ENCODE measurements at places on chromosomes 3 and 15. TPM values are rescaled to one million over a fixed set of nuclear protein-coding genes. Genes with fewer than 3 reads are reported as not detected.
A peak's percentile ranks its signal among the peaks of the same experiment; 100 is the strongest.

Gene CASR
- total RNA-seq = not detected

Gene LRRC28
- total RNA-seq = 16.7 TPM

Gene SHF
- total RNA-seq = 16.1 TPM

Gene MGLL
- total RNA-seq = 3.6 TPM

Gene BLM
- total RNA-seq = 64.1 TPM

Gene MYRIP
- not detected for total RNA-seq

Gene CCR9
- total RNA-seq = not detected

- no peaks in the 10 kb centered on the region for H3K36me3 ChIP-seq
- H3K27me3 ChIP-seq = peaks cover 37% of the 10 kb centered on the region
- peak overlapping the region; percentile 61 for H3K4me3 ChIP-seq
- no peak for DNase-seq
- H3K4me1 ChIP-seq = peaks cover 3% of the 10 kb centered on the region
Measured at GRCh38 chr15:67862750-67863441, 23.1 kb upstream of the RNU6-1 start.

- H3K36me3 ChIP-seq = no peaks in the 10 kb centered on the region
- peaks cover 4% of the 10 kb centered on the region for H3K4me1 ChIP-seq
- H3K27ac ChIP-seq = no peak overlapping the region
- peaks cover 49% of the 10 kb centered on the region for H3K27me3 ChIP-seq
- peak; percentile 44 for DNase-seq
Measured at GRCh38 chr3:159982442-159982974, 6.1 kb upstream of the IL12A start.

GRCh38 chr3:45646051-45646585, 43.1 kb upstream of the SACM1L start:
- DNase-seq = no peak
- no peak overlapping the region for H3K4me3 ChIP-seq
- peaks cover 18% of the 10 kb centered on the region for H3K4me1 ChIP-seq
- H3K27ac ChIP-seq = peak overlapping the region; percentile 55
- no peaks in the 10 kb centered on the region for H3K27me3 ChIP-seq

DNA sequence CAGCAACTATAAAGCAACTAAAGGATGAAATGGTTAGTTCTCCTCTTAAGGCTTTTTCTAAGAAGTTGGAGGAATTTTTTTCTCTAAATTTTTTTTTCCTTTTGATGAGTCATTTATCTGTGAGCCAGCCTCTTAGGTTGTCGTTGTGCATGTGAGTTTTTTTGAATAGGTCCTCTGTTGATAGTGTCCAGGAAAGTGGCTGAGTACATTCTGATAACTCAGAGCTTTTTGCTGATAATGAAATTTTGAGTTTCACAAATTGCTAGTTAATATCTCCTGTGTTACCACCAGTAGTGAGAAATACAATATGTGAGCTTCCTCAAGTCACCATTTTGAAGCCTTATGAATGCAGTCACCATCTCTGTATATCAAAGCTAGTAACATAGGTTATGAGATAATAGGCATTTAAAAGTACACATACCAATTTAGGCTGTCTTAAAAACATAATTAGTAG, 7.1 kb upstream of the LXN start:
- peaks cover 24% of the 10 kb centered on the region for H3K36me3 ChIP-seq
- H3K4me1 ChIP-seq = no peaks in the 10 kb centered on the region
- no peak overlapping the region for H3K27ac ChIP-seq
- H3K4me3 ChIP-seq = no peak overlapping the region

- no peak for DNase-seq
- peaks cover 10% of the 10 kb centered on the region for H3K27me3 ChIP-seq
- H3K27ac ChIP-seq = no peak overlapping the region
- H3K36me3 ChIP-seq = no peaks in the 10 kb centered on the region
- H3K4me1 ChIP-seq = no peaks in the 10 kb centered on the region
Measured at GRCh38 chr3:116444819-116445310, 422 bp downstream of the LSAMP start.

GRCh38 chr3:183541738-183542137, 13.8 kb downstream of the KLHL6 start:
- no peaks in the 10 kb centered on the region for H3K27me3 ChIP-seq
- H3K27ac ChIP-seq = peak overlapping the region; percentile 56
- H3K36me3 ChIP-seq = peaks cover 42% of the 10 kb centered on the region
- peak overlapping the region; percentile 55 for H3K4me3 ChIP-seq
- DNase-seq = peak; percentile 76

GRCh38 chr3:60935709-60936108, 315.5 kb downstream of the FHIT start:
- H3K27ac ChIP-seq = no peak overlapping the region
- no peaks in the 10 kb centered on the region for H3K27me3 ChIP-seq
- peaks cover 4% of the 10 kb centered on the region for H3K4me1 ChIP-seq
- no peak overlapping the region for H3K4me3 ChIP-seq

- no peak overlapping the region for H3K27ac ChIP-seq
- H3K36me3 ChIP-seq = no peaks in the 10 kb centered on the region
- DNase-seq = no peak
- H3K4me1 ChIP-seq = no peaks in the 10 kb centered on the region
- peaks cover 25% of the 10 kb centered on the region for H3K27me3 ChIP-seq
Measured at GRCh38 chr3:182766099-182766498, 27.2 kb upstream of the ATP11B start.

DNA sequence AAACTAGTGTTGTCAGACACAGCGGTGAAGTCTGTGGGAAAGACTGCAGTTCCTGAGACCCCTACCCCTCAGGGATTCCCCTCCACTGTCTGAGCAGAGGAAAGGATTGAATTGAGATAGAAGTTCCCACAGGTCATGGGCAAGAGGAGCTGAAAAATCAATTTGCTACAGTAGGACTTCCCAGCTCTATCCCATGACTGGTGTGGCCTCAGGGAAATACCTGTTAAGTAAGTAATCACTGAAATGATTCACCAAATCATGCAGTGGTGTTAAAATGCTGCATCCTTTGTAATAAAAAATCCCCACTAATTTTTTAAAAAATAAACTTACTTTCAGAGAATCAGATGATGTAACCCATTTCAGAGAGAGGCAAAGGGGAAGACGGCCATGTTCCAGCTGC, 45.0 kb upstream of the SPRED1 start:
- H3K36me3 ChIP-seq = no peaks in the 10 kb centered on the region
- DNase-seq = no peak
- no peak overlapping the region for H3K4me3 ChIP-seq
- H3K27me3 ChIP-seq = peaks cover 20% of the 10 kb centered on the region
- H3K4me1 ChIP-seq = no peaks in the 10 kb centered on the region
- no peak overlapping the region for H3K27ac ChIP-seq

DNA sequence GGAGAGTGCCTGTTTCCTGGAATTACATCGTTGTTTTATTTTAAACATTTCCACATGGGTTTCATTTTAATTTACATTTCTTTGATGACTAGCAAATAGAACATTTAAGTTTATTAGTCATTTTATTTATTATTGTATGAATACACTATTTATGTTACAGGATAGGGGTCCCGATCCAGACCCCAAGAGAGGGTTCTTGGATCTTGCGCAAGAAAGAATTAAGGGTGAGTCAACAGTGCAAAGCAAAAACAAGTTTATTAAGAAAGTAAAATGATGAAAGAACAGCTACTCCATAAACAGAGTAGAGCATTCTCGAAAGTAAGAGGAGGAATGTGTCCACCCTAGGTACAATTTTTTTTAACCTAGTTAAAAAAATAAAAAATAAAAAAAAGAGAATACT, 539.5 kb downstream of the NAALADL2 start:
- H3K27me3 ChIP-seq = no peaks in the 10 kb centered on the region
- no peak for DNase-seq
- H3K27ac ChIP-seq = no peak overlapping the region
- H3K4me3 ChIP-seq = no peak overlapping the region
- H3K36me3 ChIP-seq = no peaks in the 10 kb centered on the region

DNA sequence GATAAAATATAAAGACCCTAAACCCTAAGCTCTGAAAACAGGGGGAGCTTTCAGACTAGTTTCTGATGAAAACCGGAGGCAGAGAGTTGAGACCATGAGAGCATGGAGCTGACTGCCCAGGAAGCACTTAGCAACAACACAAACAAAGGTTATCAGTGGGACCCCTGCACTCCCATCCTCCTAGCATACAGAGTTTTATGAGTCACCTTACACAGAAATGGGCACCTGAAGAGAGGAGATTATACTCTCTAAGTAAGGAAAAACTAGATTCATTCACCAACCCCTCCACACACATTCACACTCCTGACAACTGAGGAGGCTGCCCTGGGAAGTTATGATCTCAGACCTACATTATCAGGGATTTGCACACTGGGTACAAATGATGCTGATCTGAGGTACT, 261.7 kb downstream of the ULK4 start:
- no peaks in the 10 kb centered on the region for H3K36me3 ChIP-seq
- no peak overlapping the region for H3K27ac ChIP-seq
- H3K27me3 ChIP-seq = no peaks in the 10 kb centered on the region
- DNase-seq = no peak

- H3K4me3 ChIP-seq = no peak overlapping the region
- H3K27ac ChIP-seq = no peak overlapping the region
- H3K4me1 ChIP-seq = no peaks in the 10 kb centered on the region
- H3K27me3 ChIP-seq = no peaks in the 10 kb centered on the region
- DNase-seq = no peak
Measured at GRCh38 chr3:5731100-5731499, 543.6 kb downstream of the EDEM1 start.

- no peaks in the 10 kb centered on the region for H3K36me3 ChIP-seq
- H3K4me3 ChIP-seq = no peak overlapping the region
- no peak overlapping the region for H3K27ac ChIP-seq
- H3K4me1 ChIP-seq = no peaks in the 10 kb centered on the region
- no peak for DNase-seq
Measured at GRCh38 chr3:164612751-164613150, 465.5 kb downstream of the SI start.

DNA sequence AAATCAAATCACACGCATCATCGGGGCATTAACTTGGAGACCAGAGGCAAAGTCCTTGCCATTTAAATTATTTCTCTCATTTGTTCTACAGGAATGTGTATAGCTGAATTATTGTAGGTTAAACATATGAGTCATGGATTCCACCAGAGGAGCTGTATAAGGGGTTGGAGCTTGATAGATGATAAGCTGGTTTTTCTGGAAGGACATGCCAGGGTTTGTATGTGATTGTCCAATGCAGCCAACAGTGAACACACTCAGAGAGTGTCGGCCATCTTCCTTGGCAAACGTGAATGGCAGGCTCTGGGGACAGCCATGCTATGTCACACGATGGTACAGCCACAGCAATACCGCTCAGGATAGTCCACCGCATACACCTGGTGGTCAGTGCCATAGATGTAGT, 25.1 kb downstream of the SSUH2 start:
- no peaks in the 10 kb centered on the region for H3K27me3 ChIP-seq
- H3K4me3 ChIP-seq = no peak overlapping the region
- DNase-seq = no peak
- no peak overlapping the region for H3K27ac ChIP-seq
